ENCODE measurements at places on chromosomes 12 and 14.
A peak's percentile ranks its signal among the peaks of the same experiment; 100 is the strongest.

- no peak for DNase-seq
These were observed 3.5 kb downstream of the CLEC9A start for GRCh38 chr12:10033783-10034545.

- DNase-seq: no peak
These were observed 238.4 kb upstream of the HMGA2 start for GRCh38 chr12:65585648-65586602.

DNA sequence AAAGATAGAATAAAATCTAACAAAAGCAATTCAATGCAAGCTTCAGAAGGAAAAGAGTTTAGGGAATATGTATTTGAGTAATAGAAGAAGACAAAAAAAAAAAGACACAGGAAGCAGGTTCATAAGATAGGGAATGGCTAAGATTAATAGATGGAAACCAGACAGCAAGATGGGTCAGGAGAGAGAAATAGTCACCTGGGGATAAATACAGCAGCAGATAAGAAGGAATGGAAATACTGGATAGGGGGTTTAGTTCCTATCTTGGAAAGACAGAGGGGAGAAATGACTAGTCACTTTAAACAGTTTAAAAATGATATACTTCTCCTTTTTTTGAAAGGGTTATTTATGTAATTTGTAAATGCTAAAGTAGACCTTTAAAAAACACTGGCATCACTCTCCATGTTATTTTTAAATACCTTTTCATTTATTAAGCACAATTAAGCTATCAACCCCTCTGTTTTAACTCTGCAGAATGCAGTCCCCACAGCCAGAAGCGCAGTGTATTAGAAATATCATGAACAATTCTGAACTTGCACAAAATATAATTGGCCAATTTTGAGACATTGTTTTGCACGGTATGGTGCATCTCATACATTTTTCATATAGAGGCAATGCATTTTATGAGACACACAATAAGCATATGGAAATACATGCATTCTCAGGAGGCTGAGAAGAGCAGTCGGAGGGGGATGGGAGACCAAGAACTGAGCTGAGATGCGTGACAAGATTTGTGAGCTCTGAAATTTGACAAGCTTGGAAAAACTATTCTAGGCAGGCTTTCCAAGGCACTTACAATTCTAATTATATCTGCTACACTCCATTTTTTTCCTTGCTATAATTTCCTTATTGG lies 303.4 kb upstream of the PRICKLE1 start:
- DNase-seq: no peak

DNA sequence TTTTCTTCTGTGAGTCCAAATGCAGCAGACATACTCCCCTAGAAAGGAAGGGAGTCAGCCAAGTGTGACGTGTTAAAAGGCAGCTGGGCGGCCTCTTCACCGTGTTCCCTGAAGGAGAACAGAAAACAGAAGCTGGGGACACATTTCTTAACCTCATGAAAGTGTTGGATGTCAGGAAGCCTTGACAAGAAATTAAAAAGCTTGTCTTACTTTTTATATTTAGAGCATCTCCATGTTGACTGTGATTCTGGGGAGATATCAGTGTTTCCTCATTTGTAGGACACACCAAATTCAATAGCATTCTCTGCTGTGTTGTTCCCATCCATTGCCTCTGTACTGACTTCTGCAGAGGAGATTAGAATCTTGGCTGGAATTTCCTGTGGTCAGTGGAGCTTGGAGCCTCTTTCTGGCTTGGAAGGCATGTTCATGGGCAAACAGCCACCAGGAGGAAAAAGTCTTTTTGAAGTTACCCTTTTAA lies 93.7 kb downstream of the RMST start:
- DNase-seq: peak; percentile 75

GRCh38 chr14:59018978-59019377 lies 169.5 kb upstream of the DAAM1 start:
- DNase-seq: no peak

DNA sequence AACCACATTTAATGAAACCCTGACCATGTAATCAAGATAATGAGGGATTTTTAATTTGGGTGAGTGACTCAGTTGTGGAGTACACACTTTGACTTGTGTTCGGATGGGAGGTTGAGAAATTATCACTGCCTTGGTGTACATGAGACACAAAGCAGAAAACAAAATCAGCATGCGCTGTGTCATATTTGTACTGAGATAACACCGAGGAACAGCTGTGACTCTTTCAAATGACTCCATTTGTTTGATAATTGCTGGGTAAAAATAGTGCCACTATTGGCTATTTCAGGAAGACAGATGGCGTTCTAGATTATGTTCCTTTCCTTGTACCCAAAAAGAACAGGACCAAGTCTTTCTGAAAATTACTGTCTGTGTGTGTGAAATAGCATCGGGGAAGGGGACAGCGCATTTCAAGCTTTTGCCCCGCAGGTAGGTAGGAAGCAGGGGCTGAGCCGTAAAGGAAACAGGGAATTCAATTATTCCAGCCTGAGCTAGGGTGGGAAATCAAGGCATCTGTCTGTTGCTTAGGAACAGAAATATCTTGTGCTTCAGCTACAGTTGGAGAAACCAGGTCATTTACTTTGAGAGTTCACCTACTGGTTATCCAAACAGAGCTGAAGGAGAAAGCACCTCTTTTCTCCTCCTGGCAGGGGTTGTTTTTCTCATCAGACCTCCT lies 114.3 kb downstream of the SNAPC1 start:
- DNase-seq: no peak

DNA sequence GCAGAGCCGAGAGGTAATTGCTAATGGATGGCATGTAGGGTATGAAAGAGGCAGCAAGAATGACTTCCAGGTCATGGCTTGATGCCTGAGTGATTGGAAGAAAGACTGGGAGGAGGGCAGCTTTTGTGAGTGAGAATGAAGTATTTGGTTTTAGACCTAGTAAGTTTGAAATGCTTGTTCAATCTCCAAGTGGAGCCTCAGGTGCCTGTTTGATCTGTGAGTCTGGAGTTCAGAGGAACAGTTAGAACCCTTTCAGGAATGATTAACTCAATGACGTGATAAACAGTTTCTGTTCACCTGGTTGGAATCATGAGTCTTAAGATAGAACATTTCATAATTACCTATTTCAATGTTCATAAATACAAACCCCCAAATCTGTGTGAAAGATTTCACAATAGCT lies 10.4 kb downstream of the KCNJ8 start:
- DNase-seq: no peak

- no peak for DNase-seq
These were observed 395.5 kb downstream of the LRFN5 start for GRCh38 chr14:42002141-42002540.

GRCh38 chr12:11652351-11653040 lies 3.0 kb downstream of the ETV6 start:
- DNase-seq: peak; percentile 58

- DNase-seq: no peak
These were observed 20.5 kb downstream of the NPC2 start for GRCh38 chr14:74472601-74473000.

DNA sequence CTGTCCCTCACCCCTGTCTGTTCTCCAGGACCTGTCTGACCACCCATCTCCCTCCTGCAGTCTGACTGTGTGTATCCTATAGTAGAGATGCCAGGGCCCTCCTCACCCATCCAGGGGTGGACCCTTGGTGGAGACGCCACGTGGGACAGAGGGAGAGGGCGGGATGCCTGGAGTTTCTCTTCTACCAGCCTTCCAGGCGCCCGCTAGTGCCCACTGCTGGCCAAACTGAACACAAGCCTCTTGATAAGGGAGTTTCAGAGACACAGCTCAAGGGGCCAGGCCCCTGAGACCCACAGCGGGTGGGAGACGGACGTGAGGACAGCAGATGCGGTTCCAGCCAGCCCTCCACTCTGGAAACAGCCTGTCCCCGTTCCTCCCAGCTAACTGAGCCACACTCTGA lies 147.3 kb downstream of the RBM19 start:
- DNase-seq: no peak

GRCh38 chr12:131865180-131865875 lies 29.1 kb upstream of the ULK1 start:
- no peak for DNase-seq

DNA sequence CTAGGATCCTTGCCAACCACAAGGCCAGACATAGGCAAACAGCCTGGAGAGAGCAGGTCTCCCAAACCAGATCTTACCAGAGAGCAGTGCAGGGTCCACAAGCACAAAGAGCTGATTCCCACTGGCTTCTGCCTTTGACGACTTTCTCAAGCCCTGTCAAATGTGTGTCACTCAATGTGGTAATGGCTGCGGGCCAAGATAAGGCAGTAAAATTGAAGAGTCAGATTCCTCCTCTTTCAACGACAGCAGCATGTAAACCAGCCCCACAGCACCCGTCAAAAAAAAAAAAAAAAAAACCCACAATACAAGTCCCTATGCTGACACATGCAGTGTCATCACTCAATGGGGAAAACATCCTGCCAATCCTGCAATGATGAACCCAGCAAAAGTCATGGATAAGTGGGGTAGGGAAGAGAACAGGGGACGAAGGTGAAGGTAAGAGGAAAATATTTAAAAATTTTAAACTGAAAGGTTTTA lies at the start of gene STON2:
STON2 (minus strand) TSS at position 123 of the 477 bp plus-strand sequence. CDS start 1,942 bp downstream, outside the sequence.
- DNase-seq: no peak

DNA sequence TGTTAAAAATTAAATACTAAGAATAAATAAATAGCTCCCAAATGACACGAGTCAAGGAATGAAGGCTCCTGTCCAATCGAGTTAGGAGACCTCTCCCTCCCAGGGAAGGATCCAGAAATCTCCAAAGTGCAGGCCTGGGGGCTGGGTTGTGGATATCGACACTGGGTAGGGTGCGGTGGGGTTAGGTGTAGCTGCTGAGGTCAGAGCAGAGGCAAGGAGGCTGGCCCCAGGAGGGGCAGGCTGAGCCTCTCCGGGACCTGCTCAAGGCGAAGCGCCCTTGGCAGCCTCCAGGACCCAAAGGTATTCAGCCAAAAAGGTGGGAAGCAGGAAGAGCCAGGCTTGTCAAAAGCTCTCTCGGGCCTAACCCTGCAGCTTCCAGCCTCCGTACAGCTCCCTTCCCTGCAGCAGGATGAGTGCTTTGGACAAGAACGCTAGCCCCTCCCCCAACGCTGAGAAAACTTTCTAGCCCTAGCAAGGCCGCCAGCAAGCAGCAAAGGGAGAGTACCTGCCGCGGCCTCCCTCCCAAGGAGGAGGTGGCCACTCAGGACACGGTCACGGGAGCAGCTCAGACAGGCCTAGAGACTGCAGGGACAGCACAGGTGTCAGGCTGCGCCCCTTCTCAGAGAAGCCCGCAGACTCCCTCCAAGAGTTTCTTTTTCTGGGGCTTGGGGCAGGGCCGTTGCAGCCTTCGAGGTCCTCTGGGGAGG lies 3.7 kb upstream of the PNMA1 start:
- DNase-seq: peak; percentile 76

- DNase-seq: no peak
These were observed 22.5 kb downstream of the YBX3 start for GRCh38 chr12:10700581-10700980.

- no peak for DNase-seq
These were observed 6.1 kb upstream of the CDCA4 start for GRCh38 chr14:105026802-105027563.

- no peak for DNase-seq
These were observed 16.9 kb upstream of the AICDA start for GRCh38 chr12:8629486-8630033.

DNA sequence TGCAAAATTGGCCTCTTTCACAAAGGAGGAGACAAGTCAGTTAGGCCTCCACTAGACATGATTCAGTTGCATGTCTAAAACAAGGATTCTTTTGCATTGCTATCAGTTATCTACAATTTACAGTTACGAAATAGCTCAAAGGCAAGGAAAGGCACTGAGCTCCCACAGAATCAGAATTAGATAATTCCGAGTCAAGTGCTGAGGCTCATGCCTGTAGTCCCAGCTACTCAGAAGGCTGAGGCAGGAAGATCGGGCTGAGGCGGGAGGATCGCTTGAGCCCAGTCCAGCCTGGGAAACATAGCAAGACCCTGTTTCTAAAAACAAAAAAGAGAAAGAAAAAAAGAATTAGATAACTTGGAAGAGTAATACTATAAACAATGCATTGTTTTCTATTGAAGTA lies 12.3 kb upstream of the RTRAF start:
- DNase-seq: no peak

- no peak for DNase-seq
These were observed 10.4 kb upstream of the RMST start for GRCh38 chr12:97452230-97452629.

GRCh38 chr14:94561656-94562010 lies 391 bp downstream of the SERPINA4 start:
- DNase-seq: no peak

DNA sequence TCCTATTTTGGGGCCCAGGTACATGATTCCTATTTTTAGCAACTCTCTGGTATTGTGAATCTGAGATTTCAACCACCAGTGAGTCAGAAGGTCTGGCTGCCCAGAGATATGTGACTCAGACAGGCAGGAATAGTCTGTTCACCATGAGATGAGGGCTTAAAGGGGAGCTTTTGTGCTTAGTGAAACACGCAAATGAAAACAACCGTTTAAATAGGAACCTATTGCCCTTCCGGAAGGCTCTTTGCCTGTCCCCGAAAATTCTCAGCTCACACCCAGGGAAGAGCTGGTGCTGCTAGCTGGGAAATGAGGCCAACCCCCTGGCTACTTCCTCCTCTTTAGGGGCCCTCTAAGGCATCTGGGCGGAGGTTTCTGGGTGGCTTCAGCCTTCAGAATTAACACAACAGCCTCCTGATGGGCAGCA lies 283.6 kb downstream of the CACNA1C start:
- no peak for DNase-seq

GRCh38 chr12:112357214-112357613 lies 25.0 kb downstream of the HECTD4 start:
- no peak for DNase-seq

DNA sequence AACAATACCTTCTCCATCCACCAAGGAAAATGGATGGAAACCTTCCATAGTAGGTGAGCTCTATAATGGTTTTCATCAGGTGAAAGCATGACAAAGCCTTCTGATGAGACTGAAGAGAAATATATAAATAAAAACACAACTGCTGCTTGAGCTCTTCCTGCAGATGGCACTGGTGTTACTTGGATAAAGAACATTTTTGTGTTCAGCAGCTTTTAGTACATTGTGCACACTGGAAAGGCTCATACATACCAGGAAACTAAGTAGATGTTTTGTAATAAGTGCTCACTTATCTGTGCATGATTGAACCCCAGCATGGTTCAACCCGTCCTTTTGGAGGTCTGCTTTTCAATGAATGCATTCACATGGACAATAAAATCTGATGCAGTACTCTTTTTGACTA lies 357.3 kb upstream of the MIS18BP1 start:
- peak; percentile 7 for DNase-seq

DNA sequence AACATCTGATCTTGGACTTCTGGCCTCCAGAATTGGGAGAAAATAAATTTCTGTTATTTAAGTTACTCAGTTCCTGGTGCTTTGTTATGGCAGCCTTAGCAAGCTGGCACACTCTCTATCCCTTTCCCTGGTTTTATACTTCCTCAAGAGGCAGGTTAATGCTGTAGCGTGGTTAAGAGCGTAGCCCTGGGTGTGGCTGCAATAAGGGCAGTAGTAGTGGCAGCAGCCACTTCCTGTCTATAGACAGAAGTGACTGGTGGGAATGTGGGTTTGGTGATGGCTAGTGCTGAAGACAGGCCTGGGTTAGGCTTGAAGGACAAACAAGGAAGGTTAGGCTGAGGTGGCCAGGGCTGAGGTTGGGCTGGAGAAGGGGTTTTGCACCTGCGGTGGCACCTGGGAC lies 3.6 kb upstream of the LGALS3 start:
- no peak for DNase-seq

GRCh38 chr12:52836042-52836466 lies 1.9 kb upstream of the KRT79 start:
- no peak for DNase-seq

Data from right kidney (tissue), 9 donors.